Activated T-cell treated with anti-CD3 and anti-CD28 coated beads, Interleukin-2, amount 50 U/mL, for 72 hours (primary cell): ENCODE measurements at places on chromosomes 6 and 20. TPM values are rescaled to one million over a fixed set of nuclear protein-coding genes. Genes with fewer than 3 reads are reported as not detected.

- no peak for DNase-seq
- no peaks in the 10 kb centered on the region for H3K4me1 ChIP-seq
- H3K27ac ChIP-seq, result no peak overlapping the region
- H3K4me3 ChIP-seq, result no peak overlapping the region
- H3K36me3 ChIP-seq, result no peaks in the 10 kb centered on the region
Observed at GRCh38 chr6:162907876-162908481, 180.2 kb downstream of the PACRG start.

SALL4 gene
- total RNA-seq, result not detected

SMLR1 gene
- not detected for total RNA-seq

DNA sequence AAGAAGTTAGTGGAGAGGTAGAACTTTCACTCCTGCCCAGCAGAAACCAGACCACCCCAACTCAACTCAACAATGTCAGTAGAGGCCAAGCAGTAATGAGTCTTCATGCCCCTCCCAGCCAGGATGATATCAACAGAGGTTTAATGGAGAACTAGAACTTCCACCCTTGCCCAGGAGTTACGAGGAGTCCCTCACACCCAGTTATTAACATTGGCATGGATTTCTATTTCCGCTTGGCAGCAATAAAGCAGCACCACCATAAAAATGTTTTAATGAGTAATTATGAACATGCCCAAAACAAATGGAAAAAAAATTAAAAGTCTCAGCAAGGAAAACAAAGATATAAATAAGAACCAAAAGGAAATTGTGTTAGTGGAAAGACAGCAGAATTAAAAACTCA lies 40.7 kb upstream of the ID4 start:
- H3K4me1 ChIP-seq, result no peaks in the 10 kb centered on the region
- no peak overlapping the region for H3K4me3 ChIP-seq
- peaks cover 2% of the 10 kb centered on the region for H3K27me3 ChIP-seq
- no peak for DNase-seq
- no peaks in the 10 kb centered on the region for H3K36me3 ChIP-seq

THBD gene
- not detected for total RNA-seq

DNA sequence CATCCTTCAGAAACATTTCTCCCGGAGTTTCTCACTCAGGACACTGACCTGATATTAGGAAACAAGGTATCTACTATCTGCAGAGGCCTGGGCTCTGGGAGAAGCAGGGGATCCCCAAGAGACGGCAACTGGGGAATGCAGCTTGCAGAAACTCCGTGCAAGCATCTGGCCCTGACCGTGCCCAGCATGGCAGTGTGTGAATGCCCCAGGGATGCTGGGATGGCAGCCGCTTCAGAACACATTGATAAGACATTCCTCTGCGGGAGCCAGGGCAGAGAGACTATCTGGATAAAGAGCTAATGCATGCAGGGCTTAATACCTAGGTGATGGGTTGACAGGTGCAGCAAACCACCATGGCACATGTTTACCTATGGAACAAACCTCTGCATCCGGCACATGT lies 55.4 kb downstream of the NFATC2 start:
- no peak overlapping the region for H3K27ac ChIP-seq
- H3K36me3 ChIP-seq, result peaks cover 15% of the 10 kb centered on the region
- H3K4me3 ChIP-seq, result no peak overlapping the region
- no peak for DNase-seq
